Suprapubic skin (tissue), 4 donors: ENCODE measurements at places on chromosomes 5 and 9. TPM values are rescaled to one million over a fixed set of nuclear protein-coding genes. Genes with fewer than 3 reads are reported as not detected.

KCNV2 gene
- not detected for total RNA-seq

- no peak overlapping the region for H3K27ac ChIP-seq
- no peaks in the 10 kb centered on the region for H3K27me3 ChIP-seq
- no peak overlapping the region for H3K4me3 ChIP-seq
- H3K36me3 ChIP-seq, result no peaks in the 10 kb centered on the region
- H3K4me1 ChIP-seq, result no peaks in the 10 kb centered on the region
Measured at GRCh38 chr9:27293996-27294395, 3.0 kb downstream of the EQTN start.

TMEM215 gene
- 0.31 TPM for total RNA-seq

- H3K36me3 ChIP-seq, result no peaks in the 10 kb centered on the region
- H3K27me3 ChIP-seq, result no peaks in the 10 kb centered on the region
- no peak for DNase-seq
Measured at GRCh38 chr5:89303033-89303480, 420.1 kb upstream of the MEF2C start.

OLFM1 gene
- 4.0 TPM for total RNA-seq

DNA sequence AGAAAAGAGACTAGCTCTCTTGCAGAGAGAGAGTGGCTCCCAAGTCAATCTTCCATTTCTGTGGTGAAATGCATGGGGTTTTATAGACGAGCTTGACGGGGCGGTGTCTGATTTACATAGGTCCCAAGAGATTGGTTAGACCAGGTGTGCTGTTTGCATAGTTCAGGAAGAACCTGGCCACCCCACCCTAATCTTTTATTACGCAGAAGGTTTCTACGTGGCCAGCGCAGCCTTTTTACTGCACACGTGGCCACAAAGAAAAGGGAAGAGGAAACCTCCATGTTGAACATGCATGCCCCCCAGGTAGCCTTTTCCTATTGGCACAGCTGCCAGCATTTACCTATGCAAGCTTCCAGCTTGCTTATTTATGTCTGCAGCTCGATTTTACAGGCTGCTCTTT, 92.1 kb downstream of the CAVIN4 start:
- no peak for DNase-seq
- no peak overlapping the region for H3K4me3 ChIP-seq
- H3K4me1 ChIP-seq, result no peaks in the 10 kb centered on the region
- H3K36me3 ChIP-seq, result no peaks in the 10 kb centered on the region
- no peak overlapping the region for H3K27ac ChIP-seq
- H3K27me3 ChIP-seq, result no peaks in the 10 kb centered on the region
